Activated gamma-delta T cell (primary cell): ENCODE measurements at places on chromosomes 11 and 22.

- DNase-seq = peak; percentile 47
Measured at GRCh38 chr22:41833369-41834004, 582 bp downstream of the SREBF2 start.

DNA sequence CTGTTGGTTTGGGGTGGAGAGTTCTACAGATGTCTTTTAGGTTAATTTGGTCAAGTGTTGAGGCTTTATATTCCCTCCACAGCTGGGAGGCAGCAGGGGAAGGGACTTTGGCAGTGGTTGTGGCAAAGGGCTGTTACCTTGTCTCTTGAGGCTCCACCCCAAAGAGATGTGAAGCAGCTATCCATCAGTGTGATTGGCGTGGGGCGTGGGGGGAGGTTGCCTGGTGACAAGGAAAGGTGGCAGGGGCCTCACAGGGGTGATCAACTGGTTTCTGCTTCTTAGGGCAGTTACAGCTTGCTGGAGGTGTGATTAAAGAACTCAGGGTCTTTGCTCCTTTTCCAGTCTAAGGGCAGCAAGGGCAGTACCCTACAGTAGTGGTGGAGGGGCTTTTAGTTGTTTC lies 59.3 kb downstream of the FANCF start:
- no peak for DNase-seq

DNA sequence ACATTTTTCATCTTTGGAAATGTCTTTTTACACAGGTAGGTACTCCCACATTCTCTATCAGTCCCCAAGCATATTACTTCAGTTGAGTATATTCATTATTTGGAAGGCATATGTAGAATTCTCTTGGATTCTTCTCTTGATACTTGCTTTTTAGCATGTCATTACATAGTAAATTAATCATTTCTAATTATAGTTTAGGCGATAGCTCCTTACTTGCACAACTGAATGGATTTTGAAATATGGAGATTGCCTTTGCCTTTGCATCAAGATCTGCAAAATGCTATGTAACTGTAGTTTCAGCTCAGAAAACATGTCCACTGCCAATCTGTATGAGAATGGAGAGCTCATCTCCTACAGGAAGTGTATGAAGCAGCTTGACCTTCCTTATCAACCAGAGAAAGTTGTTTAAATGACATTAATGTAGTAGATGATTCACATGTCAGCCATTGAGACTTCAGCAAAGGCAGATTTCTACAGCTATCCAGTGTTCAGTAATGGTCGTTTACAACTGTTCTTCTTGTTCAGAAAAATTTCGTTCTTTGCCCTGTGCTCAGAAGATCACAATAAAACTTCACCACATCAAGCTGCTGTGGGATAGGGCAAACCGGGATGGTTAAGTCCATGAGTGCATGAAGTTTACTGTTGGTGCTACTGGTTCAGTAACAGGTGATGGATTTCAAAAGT lies 61.6 kb downstream of the PPP6R3 start:
- no peak for DNase-seq

DNA sequence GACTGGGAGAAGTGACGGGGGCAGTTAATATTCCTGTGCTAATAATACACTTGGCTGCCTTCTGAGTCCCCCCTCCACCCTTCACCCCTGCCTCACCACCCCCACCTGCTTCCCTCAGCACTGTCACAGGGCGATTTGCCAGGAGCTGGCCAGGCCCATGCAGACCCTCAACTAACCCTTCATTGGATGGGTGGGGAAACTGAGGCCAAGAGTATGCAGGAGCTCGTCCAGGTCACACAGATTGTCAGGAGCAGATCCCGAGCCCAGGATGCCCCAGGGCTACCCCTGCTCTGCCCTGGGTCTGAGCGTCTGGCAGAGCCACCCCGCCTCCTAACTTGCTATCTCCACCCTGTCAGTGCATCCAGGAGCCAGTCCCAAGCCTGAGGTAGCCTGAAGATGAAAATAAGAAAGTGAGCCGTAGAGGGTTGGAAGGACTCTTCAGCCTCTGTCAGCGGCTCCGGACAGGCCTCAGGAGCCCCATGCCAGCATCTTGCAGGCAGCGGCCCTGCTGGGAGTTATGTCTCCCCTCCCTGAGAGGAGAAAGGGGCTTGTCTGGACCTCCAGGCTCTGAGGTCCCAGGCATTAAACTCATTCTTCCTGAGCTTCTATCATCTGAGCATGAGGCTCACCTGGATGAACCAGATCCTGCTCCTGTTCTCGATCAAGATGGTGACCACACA lies 6.2 kb downstream of the TPBGL start:
- DNase-seq = no peak

DNA sequence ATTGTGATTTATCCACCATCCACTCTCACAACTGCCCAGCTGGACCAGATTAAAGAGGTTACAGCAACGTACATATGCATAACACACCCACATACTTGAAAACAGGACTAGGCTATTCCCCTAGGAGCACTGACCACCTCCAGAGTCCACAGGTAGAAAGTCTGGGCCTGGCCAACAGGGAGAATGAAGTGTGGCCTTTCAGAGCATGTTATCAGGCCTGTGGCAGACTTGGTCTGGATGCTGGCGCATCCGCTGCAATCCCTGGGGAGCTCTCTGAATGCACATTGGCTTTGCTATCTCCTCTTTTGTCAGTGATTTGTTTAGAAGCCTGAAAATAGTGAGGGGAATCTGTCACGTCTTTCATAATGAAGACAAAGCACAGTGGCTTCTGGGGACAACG lies 86.7 kb downstream of the C11orf58 start:
- DNase-seq = no peak

DNA sequence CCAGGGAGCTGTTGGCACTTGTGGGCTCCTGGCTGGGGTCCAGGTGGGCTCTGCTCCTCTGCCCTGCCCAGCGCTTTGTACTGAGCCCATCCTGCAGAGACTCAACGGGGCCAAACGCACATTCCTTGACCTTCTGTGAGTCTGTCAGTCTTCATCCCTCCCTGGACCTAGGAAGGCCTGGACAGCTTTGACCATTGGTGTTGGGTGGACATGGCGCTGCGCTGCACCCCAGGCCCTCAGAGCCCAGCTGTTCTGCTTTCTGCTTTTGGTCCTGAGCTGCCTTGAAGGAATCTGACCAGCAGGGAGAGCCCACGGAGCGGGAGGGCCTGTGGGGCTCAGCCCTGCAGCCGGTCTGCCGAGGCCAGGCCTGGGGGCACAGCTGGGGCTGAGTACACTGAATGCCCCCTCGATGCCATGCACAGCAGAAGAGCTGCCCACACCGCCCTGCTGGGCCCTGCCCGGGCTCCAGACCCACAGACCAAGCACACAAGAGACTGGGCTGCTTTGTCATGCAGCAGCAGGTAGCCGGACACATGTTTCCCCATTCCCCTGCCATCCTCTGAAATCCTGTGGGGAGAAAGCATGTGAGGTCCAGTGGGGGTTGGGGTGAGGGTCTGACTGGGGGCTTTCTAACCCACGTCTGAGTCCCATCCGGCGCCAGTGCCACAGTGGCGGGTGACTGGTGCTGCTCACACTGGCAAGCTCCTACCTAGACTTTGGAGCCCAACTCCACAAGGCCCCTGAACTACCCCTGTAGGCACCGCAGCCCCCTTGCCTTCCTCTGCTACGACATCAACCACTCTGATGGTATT lies 24.1 kb upstream of the CCDC188 start:
- no peak for DNase-seq

DNA sequence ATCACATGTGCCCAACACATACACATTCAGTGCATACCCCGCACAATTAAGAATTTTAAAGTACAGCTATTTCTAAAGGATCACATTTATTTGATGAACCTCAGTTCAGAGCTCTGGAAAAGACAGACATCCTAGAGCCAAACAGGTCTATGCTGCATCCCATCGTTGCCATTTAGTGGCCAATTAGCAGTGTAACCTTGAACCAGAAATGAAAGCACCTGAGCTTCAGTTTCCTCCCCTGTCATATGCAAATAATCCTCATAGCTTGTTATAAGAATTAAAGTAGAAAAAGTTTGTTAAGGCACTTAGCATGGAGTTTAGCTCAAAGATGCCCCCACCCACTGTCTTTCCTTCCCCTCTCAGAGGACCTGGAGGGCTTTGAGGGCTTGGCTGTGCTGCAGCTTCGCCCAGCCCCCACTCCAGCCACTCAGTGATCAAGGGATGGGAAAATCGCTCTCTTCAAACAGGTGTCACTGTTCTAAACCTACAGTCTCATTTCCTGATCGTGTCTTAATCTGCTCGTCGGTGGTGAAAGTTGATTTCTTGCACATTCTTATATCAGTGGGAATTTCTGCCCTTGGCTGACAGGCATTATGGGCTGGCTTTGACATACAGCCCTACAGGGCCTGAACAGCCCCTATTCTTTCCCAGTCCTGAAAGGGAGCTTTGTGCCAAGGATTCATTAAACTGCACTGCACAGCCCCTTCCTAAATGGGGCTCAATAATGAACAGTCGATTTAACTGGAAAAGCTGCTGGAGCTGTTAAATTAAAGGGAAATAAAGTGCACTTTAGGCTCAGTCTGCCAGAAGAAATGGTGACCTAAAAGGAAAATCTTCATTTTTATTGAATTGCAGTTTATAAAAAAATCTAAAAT lies 23.3 kb upstream of the FAM181B start:
- no peak for DNase-seq
